ENCODE measurements at places on chromosomes 12 and 14.
A peak's percentile ranks its signal among the peaks of the same experiment; 100 is the strongest.

GRCh38 chr14:25836636-25837035, 761.2 kb downstream of the NOVA1 start:
- no peak for DNase-seq

DNA sequence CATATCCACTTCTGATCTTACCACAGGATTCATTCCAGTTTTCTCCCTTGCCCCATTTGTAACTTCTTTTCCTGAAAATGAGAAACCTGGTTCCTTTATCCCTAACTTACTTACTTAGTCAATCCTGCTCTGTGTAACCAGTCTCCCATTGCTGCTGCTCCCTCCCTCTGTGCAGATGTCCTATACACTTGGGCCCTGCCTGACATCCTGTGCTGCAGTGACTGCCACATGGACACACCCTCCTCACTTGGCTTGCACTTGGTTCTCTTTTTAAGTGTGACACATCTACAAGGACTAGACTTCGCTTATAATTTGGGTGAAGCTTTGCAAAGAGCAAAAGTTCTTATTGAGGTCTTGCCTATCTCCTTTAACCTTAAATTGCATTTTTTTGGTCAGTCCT, 51.4 kb downstream of the FGD4 start:
- DNase-seq: no peak

GRCh38 chr12:41013881-41014642, 174.1 kb upstream of the PDZRN4 start:
- no peak for DNase-seq

DNA sequence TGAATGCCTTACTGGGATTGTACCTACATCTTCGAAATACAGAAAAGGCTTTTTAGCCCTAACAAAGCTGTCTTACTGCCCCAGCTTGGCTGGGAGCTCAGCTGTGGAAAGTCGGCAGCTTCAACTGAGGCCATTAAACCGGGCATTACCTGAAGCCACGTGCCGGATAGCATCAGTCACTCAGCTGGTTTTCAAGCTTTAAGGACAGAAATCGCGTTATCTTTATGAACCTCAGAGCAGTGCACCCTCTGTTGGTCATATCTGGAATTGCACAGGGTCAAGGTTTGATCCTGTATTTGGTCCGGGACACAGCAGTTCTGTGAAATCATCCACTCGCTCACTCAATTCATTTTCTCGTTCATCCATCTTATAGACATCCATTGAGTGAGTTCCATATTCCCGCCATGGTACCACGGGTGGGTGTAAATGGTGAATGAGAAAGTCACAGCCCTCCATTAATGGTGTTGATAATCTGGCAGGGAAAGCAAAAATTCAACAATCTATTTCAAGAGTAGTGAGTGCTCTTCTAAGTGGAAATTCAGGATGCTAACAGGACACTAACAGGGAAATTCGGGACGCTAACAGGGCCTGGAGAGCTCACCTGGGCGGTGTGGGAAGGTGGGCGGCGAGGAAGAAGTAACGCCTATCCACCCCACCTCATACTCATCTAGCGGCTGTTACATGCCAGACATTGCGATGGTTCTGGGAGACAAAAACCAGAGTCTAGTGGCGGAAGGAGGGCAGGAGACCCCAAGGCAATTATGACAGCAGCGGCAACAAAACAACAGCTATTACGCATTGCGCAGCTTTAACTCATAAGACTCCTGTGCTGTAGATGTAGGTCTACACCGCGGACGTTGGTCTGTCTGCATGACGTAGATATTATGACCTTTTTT, 60.6 kb upstream of the TCL1A start:
- peak; percentile 36 for DNase-seq

DNA sequence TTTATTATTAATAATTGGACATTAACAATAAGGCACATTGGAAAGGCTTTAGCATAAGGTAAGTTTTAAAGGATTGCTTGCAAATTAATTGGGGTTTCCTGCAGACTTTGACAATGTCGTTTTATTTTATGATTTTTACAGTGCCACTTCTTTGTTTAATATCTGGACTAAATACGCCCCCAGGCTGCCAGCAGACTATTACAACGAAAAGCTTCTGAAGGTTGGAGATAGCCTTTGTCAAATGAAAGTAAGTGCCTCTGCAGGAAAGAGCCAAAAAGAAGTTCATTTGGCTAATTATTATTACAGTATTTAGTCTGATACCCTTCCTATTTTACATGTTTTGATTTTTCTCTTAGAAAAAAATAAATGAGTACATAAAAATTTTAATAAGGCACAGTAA, 11.3 kb downstream of the CFAP54 start:
- peak; percentile 25 for DNase-seq

- DNase-seq: no peak
Observed at GRCh38 chr12:14431975-14432374, 66.5 kb downstream of the ATF7IP start.

GRCh38 chr12:15563663-15564062, 225.5 kb downstream of the EPS8 start:
- peak; percentile 38 for DNase-seq

DNA sequence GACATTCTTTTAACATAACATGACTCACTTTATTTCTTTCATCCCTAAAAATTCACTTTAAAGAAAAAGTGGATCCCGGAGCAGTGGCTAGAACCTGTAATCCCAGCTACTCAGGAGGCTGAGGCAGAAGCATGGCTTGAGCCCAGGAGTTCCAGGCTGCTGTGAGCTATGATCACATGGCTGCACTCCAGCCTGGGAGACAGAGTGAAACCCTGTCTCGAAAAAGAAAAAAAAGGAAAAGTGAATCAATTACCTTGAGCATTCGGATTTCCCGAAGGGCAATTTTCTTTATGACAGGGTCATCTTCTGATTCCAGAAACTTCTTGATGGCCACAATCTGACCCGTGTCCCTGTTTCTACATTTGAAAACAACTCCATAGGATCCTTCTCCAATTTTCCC, 1.2 kb downstream of the CDKL1 start:
- no peak for DNase-seq
